ENCODE measurements at places on chromosomes 11 and 22.

DNA sequence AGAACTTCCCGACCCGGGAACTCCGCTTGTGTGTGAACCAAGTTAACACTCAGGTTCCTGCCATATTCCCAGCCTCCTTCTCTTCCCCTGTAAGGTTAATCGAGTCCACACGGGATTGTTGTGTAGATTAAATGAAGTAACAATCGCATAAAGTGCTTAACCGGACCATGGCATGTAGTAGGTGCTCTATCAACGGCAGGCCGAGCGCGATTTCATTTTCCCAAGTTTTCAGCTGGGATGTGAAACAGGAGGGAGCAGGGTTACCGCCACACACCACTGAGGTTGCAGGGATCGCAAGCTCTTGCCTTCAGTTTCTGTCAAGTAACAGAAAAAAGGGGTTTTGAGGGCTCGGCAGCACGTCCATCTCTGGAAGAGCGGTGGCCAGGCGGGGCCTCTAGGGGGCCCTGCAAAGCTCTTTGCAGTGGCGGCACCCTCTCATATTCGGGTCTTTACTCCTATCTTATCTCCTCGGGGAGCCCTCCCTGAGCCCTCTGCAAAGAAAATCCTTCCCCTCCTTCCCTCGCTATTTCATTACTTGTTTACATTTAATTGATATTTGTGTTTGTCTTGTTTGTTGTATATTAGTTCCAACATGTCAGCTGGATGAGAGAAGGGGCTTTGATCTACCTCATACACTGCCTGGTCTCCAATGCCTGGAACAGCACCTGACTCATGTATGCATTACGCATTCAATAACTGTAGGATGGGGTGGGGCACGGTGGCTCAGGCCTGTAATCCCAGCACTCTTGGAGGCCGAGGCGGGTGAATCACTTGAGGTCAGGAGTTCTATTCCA lies 816 bp upstream of the PLEKHA7 start:
- DNase-seq: peak; percentile 25

GRCh38 chr11:101407324-101407723 lies 176.5 kb downstream of the TRPC6 start:
- DNase-seq: no peak

DNA sequence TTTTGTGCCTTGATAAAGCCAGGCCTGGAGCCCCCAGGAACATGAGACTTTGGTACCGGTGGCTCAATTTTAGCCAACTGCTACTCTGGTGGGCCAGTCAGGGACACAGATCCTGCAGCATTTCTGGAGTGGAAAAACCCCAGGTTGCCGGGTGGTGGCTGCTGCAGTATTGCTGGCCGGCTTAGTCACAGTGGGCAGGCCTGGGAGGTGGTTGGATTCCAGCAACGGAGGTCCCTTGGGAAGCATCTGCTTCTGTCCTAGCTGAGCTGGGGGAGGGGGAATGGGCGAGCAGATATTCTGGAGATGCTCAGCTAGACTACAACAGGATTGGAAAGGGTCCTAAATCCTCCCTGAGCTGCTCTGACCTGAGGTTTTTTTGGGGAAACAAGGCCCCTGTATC lies 31.6 kb upstream of the ACCSL start:
- no peak for DNase-seq

DNA sequence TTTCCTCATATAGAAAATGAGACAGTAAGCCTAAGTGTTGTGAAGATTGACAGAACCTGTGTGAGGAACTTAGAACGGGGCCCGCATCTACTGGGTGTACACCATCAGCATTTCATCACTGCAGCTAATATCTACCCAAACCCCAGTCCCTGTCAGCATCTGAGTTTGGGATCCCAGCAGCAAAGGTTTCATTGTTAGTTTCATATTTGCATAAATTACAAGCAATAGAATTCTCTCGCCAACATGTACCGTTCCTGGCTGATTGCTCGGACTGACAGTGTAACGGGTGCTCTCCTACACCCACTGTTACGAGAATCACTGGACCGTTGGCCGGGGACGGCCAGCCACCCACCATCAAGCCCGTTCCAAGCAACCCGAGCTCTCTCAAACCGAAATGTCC lies 10.4 kb upstream of the TMPRSS6 start:
- no peak for DNase-seq

- DNase-seq: no peak
These were observed 40.6 kb upstream of the DEUP1 start for GRCh38 chr11:93289782-93290463.

DNA sequence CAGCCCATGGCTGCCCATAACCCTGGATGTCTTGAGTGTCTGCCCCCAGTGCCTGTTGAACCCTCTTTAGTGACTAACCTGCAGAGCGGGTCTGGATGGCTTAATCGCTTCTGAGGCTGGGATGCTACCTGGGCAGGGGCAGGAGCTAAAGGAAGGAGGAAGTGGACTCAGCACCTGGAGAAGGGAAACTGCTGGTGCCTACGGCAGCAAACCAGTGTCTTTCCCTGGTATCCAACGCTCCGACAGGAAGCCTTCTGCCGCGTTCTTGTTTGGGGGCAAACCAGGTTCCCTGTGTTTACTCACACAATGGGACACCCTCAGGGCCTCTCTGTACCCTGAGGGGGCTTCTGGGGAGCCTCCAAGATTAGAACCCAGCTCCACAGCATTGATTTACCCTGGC lies 38.1 kb upstream of the B3GAT1 start:
- no peak for DNase-seq

DNA sequence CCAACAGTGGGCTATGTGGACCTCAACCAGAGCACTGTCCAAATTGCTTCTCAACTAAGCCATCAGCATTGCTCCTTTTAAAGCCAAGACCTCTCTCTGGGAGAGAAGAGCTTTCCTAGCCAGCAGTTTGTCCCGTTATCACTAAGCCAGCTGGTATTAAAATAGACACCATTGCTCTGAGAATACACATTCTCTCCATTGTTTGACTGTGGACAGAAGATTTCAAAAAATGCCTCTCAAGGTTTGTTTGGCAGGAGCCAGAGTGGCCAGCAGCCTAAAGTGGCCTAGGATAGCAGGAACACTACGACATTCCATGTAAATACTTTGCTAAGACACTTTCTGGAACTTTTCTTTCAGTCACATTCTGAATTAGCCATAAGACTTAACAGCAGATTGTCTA lies 41.3 kb downstream of the EIF4ENIF1 start:
- no peak for DNase-seq

GRCh38 chr11:130145975-130146776 lies 13.4 kb upstream of the ST14 start:
- no peak for DNase-seq

- no peak for DNase-seq
These were observed 24.2 kb upstream of the FLI1 start for GRCh38 chr11:128669506-128670270.

GRCh38 chr11:117421041-117421440 lies 93.4 kb downstream of the CEP164 start:
- DNase-seq: no peak

DNA sequence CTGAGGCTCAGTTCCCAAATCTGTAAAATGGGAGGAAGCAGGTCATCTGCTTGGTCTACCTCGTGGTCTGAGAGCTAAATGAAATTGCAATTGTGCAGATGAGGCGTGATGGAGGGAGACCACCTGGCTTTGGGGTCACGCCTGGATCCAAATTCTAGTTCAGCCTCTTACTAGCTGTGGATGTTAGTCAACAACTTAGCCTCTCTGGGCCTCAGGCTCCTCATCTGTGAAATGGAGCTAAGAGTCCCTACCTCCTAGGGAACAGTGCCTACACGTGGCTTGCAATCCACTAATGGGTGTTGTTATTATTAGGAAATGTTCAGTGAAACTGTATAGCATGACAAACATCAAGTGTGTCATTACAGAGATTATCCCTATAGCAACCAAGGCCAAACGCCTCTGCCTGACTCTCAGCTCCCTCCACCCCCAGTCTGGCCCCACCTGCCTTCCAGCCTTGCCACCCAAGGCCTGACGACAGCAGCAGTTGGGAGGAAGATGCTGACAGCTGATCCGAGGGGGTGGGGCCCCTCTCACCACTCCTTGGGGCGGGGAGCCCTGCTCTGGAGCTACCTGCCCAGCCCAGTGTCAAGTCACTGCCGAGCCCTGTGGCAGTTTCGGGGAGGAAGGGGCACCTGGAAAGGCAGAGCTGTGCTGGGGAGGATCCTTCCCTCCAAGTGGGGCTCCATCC lies 1.7 kb upstream of the RHOD start:
- DNase-seq: peak; percentile 50

DNA sequence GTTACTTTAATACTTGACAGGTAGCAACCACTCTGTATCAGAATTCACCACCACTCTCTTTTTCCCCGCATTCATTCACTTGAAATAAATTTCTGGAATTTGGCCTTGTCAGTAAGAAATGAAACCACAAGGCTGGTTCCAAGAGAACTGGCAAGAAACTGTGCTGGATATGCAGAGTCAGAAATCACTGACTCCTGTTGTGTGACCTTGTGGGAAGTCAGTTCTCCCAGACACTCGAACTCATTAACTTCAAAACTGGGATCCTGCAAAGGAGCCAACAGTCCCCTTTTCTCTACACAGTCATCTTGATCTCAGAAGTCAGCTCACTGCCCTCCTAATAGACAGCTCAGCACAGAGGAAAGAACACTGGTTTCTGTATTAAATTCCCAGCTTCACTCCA lies 142.7 kb downstream of the LRRC4C start:
- DNase-seq: no peak

GRCh38 chr11:12127206-12127898 lies 17.0 kb downstream of the MICAL2 start:
- DNase-seq: no peak

GRCh38 chr22:26775394-26775793 lies 118.0 kb downstream of the MIAT start:
- no peak for DNase-seq

- DNase-seq: no peak
These were observed 866 bp upstream of the RRM1 start for GRCh38 chr11:4093519-4094347.

DNA sequence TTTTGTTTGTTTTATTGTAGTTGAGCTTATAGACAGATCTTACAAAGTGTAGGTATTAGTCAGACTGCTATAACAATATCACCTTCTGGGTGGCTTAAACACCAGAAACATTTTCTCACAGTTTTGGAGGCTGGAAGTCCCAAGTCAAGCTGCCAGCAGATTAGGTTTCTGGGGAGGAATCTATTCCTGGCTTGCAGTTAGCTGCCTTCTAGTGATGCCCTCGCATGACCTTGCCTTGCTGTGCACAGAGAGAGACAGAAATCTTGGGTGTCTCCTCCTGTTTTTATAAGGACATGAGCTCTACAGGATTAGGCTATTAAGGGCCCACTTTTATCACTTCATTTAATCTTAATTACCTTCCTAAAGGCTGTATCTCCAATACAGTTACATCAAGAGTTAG lies 1635.2 kb downstream of the FAM181B start:
- DNase-seq: no peak

GRCh38 chr22:28171115-28171514 lies 252.1 kb upstream of the PITPNB start:
- DNase-seq: no peak

DNA sequence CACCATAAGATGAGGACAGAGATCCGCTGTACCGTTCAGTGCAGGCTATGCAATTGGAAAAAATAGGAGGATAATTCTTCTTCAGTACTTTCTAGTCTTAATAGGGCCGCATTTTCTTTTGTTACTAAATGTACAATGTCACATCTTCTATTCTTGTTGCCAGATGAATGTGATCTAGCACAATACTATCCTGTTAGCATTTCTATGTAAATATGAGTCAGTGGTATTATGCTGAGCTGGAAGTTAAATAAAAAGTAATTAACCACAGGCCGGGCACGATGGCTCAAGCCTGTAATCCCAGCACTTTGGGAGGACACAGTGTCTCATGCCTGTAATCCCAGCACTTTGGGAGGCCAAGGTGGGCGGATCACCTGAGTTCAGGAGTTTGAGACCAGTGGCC lies 24.4 kb upstream of the BIRC3 start:
- DNase-seq: no peak

DNA sequence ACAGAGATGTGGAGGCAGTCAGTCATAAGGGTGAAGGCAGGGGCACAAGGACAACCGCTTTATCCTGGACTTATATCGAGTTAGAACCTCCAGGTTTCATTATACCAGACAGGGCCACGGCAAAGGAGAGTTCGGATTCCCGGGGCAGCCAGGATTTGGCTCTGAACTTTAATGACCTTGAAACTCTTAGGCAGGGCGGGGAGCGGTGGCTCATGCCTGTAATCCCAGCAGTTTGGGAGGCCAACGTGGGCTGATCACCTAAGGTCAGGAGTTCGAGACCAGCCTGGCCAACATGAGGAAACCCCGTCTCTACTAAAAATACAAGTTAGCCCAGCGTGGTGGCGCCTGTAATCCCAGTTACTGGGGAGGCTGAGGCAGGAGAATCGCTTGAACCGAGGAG lies 1.1 kb upstream of the MYRF start:
- no peak for DNase-seq

DNA sequence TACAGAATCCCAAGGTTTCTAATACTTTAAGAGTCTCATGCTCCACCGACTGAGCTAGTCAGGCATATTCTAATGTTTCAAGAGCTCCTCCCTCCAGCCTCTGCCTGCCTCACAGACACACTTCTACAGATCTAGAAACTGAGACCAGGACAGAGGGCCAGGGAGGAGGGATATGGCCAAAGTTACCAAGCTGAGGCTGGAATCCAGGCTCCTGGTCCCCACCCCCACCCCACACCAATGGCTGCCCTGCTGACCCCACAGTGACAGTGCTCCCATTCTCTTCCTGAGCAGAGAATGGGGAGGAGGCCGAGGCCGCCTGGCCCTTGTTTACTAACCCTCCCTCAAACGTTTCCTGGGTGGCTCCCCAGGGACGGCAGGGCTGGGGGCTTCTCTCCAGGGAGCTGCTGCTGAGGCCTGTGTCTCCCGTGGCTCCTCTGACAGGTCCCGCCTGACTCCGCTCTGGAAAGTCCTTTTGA lies 2.2 kb downstream of the PLEKHB1 start:
- DNase-seq: no peak

DNA sequence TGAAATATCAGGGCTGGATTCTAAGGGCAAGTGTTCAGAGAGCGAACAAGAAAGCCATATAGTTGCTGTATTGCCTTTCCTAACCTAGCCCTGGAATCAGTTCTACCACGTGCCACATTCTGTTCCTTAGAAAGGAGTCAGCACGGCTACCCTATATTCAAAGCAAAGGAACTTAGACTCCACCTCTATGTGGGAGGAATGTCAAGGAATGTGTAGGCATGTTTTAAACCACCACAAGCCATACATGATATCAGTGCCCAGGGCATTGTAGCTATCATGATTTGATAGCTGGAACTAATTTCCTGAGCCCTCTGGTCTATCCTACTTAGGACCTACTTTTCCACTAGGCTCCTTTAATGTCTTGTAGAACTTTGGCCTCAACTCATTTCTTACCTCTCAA lies 2.5 kb upstream of the EIF4ENIF1 start:
- no peak for DNase-seq

Measured in activated CD4-positive, alpha-beta T cell treated with anti-CD3 and anti-CD28 coated beads, Interleukin-2, amount 50 U/mL, for 48 hours (primary cell).